ENCODE measurements at places on chromosomes 13 and 19.

DNA sequence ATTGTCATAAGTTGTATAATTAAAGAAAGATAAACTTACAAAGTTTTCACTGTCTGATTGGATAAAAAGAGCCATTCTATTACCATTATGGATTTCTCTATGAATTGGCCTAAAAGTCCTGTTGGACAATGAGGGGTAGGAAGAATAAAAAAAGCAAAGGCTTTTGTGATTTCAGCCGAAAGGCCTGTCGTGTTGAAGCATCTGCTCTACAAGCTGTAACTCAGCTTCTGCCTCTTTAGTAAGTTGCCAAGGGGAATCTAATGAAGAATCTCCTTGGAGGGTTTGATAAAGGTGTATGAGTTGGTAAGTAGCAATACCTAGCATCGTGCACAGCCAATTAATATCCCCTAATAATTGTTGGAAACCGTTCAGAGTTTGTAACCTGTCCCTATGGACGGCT is 25.2 kb upstream of the ERVV-1 start:
- DNase-seq: no peak

GRCh38 chr13:96075953-96076543 is 13.9 kb upstream of the HS6ST3 start:
- DNase-seq: peak; percentile 54

DNA sequence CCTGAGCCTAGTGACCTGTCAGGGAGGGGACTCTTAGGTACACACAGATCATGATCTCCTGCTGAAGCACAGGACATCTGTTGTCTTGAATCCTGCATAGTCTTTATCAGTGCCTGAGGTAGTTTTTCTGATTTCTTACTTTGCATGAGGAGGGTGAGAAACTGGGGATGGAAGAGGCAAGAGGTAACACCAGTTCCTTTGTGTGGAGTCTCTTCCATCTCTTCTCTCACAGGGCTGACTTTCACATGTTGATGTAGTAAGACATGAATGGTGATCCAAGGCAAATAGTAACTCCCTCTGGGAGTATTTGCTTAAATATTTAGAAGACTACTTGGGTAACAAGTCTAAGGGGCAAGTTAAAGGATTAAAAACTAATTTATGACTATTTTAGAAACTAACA is 9.5 kb downstream of the NBEA start:
- DNase-seq: no peak

GRCh38 chr13:31631746-31632145 is 107.6 kb upstream of the RXFP2 start:
- DNase-seq: peak; percentile 34

DNA sequence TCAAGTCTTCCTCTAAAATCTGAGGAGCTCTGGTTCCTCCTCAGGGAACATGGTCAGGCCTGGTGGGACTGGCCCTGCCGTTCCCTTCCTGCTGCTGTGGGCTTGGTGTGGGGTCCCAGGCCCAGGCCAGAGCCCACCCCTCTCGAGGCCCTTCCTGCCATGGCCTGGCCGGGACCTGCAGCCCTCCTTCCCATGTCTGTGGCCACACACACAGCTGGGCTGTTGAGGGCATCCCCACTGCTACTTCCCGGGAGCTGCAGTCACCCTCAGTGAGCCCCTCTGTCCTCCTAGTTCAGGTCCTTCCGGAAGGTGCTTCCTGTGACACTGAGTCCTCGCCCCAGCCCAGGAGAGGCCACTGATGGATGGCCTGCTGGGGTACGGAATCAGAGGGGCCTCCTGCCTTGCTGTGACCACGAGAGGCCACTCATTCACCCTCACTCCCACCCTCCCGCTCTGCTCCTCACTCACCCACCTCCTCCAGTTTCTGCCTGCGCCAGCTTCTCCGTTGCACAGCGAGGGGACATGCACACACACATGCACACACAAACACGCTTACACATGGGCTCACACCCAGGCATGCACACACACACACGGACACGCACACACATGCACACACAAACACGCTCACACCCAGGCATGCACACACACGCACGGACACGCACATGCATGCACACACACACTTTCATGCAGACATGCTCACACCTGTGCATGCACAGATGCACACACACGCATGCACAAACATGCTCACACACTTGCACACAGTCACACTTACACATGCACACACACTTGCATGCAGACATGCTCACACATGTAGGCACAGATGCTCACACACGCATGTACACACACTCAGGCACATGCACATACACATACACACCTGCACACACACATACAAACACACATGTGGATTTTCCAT is 7.3 kb upstream of the MCF2L start:
- DNase-seq: no peak

DNA sequence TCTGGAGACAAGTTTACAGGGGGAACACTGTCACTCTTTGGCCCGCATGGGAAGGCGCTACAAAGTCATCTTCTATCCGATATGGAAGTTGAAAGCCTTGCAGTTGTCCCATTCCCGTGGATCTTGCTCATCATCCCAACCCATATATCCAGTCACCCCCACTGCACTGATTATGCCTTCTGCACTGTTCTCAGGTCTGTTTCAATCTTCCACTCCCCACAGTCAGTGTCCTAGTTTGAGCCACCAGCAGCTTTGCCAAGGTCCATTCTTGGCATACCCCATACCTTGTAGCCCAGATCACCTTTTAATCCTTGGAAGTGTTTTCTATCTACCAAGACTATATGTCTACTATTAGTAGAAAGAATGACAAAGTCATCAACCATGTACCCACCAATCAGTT is 88.1 kb downstream of the MIPEP start:
- no peak for DNase-seq

DNA sequence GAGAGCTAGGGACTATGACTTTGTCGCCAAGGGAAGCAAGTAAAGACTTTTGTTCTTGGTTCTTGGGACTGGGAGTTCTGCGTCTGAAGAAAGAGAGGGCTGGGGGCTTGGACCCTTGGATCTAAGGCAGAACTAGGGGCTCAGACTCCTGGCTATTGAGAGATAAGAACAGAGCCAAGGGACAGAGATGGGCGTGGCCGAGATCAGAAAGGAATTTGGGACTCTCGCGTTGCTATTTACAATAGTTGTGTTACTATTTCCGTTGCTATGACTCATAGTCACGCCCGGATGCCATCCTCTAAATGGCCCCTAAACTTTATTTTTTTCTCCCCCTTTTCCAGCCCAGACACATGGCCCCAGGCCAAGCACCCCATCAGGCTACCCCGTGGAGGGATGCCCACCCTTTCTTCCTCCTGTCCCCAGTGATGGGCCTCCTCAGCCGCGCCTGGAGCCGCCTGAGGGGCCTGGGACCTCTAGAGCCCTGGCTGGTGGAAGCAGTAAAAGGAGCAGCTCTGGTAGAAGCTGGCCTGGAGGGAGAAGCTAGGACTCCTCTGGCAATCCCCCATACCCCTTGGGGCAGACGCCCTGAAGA is 759 bp downstream of the PPP1R15A start:
- peak; percentile 96 for DNase-seq

GRCh38 chr13:23288564-23288963 is 107.8 kb downstream of the SGCG start:
- no peak for DNase-seq

GRCh38 chr13:111302045-111302726 is 18.3 kb upstream of the TEX29 start:
- DNase-seq: no peak

- peak; percentile 33 for DNase-seq
Measured at GRCh38 chr13:32737111-32737571, 150.9 kb downstream of the PDS5B start.

DNA sequence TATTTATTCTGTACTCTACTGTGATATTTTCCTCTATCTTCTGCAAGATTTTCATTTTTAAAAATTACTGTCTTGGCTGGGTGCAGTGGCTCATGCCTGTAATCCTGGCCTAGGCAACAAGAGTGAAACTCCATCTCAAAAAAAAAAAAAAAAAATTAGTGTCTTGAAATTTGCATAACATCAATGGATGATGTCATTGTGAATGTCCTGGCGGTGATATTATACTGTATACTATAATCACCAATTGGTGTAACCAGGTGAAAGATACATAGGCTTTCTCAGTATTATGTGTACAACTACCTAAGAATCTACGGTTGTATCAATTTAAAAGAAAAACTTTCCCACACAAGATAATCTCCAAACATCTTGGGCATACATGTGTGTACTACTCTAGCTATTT is 15.2 kb downstream of the ZNF331 start:
- DNase-seq: no peak

DNA sequence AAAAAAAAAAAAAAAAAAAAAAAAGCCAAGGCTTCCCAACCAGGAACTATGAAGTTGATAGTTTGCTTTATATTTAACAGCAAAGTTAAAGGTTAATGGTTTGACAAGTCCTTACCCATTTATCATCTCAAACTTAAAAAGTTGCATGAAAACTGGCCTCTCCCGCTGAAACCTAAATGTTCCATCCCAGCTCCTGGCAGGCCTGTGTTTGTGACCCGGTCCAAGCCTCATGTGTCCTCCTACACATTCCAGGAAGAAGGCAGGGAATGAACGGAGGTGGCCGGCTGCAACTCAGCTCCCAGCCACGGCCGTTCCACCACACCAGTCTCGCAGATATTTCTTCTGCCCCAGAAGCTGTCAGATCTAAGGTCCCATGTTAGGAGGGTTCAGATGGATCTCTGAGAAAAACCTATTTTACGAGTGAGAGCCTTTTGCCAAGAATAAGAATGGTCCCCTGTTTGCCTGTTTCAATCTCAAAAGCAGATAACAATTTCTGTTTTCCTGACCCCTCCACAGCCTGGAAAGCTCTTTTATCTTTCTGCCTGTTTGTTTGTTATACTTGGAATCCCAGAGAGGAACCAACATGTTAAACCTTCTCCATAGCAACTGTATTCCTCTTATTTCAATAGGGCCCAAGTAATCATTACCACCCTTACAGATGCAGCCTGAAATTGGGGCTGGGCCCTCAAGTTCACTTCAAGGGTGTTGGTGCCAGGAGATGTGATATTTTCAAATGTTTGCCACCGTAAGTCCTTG is 56.5 kb downstream of the KCTD12 start:
- peak; percentile 42 for DNase-seq

DNA sequence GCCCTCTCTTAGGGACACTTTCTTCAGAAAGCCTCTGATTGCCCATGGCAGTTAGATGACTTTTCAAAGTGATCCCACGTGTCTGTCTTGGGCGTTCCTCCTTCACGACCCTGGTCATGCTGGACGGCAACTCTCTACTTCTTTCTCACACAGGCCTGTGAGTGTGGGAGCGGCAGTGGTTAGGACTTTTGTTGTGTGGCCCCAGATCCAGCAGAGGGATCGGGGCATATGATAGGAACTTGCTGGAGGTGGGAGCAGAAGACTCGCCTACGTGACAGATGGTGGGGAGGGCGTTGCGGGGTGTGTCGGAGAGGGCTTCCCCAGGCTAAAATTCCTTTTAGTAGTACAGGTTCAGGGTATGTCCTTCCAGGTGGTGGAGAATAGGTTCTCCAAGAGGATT is 289.5 kb upstream of the MAB21L1 start:
- DNase-seq: no peak

GRCh38 chr13:72437458-72437857 is 290.0 kb downstream of the MZT1 start:
- no peak for DNase-seq

DNA sequence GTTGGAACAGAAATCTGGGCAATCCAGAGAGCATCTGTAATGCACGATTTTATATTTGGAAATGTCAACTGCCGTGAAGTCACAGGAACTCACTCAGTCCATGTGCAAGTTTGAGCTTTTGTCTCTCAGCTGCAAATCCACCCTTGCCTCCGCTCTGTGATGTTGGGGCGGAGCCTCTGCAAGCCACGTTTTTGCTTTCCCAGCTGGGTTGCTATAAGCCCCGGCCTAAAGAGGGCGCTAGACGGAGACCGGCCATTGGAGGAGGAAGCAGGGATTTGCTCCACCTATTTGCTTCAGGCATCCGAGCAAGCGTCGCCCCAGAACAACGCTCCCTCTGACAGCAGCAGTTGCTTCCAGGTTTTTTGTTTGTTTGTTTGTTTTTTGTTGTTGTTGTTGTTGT is 56.2 kb downstream of the TRPM4 start:
- no peak for DNase-seq

GRCh38 chr19:27906081-27906480 is 1306.9 kb downstream of the UQCRFS1 start:
- no peak for DNase-seq

DNA sequence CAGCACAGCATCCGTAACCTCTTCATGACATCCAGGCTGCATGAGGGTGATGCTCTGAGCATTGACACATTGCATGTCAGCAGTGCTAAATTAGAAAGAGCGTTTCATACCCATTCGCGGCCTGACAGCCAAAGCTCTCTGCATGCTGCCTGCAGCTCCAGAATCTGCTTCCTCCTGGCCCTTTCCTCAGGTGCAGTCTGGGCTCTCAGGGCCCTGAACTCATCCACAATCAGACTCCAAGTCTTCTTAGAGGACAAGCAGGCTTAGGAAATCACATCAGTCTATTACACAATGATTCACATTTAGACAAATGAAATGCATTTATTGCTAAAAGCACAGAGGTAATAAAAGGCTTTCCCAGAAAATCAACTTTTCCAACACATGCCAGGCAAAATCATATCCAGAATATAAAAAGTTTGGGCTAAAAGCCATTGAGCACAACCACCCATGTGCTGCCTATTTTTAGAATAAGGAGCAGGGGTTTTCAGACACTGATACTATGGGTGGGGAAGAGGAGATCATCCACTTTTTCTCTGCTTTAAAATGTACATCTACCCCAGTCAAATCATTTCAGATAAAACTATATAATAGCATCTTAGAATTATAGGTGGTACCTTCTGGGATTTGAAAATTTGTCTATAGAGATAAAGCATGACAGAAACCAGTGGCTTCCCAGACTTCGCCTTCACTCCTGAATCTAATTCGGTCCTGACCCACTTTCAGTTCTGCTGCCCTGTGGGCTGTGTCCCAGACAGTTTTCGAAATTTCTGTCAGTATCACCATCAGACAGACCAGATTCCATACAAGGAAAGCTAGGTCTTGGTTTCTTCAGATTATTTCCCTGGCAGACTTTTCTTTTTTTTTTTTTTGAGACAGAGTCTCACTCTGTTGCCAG is 109.3 kb downstream of the COL4A2 start:
- no peak for DNase-seq

DNA sequence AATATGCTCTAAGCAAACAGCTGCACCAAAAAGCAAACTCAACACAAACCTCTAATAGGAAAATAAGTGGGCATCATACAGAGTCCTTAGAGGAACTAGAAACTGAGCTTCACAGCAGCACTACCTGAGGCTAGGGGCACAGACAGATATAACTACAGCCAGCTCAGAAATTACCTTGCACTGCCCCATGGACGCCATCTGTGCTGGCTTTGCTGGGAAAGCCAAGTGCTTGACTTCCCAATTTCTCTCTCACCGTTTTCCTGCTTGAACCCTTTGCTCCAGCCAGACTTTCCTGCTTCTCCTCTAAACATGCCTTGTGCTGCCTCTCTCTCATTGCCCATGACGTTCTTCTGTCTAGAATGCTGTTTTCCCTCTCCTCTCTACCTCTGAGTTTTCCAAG is 29.3 kb downstream of the MTUS2 start:
- no peak for DNase-seq

Data from dermis blood vessel endothelial cell (primary cell).